ENCODE measurements at places on chromosomes 2 and 18.

DNA sequence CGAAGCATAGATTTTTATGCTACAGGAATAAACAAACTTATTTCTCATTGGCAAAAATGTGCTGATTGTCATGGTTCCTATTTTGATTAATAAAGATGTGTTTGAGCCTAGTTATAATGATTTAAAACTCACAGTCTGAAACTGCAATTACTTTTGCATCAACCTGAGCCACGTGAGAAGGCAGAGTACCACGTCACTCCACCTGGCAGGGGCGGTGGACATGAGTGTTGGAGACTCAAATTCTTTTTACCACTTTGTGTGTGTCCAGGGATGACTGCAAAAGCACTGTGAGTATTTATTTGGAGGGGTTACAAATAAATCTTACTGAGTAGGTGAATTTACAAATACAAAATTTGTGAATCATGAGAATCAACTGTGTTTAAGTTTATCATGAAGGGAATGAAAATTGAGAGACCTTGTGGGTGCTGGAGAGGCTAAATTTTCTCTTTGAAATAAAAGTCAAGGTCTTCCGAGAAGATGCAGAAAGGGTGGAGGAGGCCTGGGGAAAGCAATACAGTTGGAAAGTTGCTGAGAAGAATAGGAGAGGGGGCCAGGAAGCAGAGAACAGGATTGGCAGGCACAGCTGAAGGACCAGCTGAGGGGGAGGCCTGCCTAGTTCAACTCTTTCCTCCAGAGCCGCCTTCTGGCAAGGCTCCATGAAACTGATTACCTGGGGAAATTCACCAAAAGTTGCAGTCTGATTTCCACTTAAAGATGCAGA, 316.4 kb downstream of the MYCN start:
- DNase-seq, result no peak

- peak; percentile 23 for DNase-seq
Observed at GRCh38 chr18:39773646-39774045, 2181.4 kb upstream of the PIK3C3 start.

DNA sequence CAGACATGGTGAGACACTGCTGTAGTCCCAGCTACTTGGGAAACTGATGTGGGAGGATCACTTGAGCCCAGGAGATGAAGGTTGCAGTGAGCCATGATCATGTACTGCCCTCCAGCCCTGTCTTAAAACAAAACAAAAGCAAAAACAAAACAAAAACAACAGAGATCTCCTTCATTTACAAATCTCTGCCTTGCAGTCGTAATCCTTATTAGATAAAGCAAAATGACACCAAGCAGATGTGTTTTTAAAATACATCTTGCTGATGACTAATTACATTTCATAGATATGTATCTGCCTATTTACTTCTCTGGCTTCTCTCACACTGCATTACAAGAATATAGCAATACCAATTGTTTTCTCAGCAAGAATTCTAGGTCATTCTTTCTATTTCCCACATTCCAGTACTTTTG, 22.8 kb downstream of the NFE2L2 start:
- no peak for DNase-seq

- peak; percentile 90 for DNase-seq
Observed at GRCh38 chr2:222709191-222709891, 37.9 kb downstream of the MOGAT1 start.

DNA sequence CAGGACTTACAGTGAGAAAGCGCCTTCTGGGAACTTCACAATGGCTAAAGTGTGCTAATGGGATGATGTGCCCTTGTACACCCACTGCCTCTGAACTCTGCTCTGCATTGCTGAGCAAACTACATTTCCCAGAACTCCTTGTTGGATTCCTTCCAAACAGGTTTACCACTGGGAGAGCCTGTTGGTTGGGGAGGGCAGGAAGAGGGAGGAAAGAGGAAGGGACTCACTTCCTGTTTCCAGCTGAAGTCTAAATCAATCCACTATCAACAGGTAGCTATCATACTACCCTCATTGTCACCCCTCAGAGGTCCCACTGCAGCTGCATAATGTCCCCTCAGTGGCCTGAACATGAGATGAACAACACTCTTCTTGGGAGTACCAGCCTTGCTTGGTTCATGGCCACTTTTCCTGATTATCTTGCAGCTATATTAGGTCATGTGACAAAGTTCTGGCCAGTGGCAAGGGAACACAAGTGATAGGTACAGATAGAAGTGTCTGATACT, 109.7 kb downstream of the MSH2 start:
- DNase-seq, result peak; percentile 72

- DNase-seq, result no peak
Observed at GRCh38 chr2:223529696-223530095, 72.5 kb downstream of the SCG2 start.

DNA sequence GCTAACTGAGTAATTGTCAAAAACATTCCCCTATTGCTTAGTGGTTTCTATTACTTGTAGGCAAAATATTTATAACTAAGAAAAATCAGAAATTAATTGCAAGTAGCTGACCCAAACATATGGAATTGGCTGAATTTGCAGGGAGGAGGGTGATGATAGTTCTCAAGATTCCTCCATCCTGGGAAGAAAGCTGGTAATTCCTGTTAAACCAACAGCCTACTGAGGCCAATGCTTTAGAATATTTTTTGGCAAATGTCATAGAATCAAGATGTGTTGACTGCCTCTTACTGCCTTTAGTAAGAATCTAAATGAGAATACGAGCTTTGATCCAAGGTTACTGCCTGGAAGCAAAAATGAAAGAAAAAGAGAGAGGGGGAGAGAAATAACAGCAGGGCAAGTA, 120.0 kb downstream of the COL6A3 start:
- no peak for DNase-seq

DNA sequence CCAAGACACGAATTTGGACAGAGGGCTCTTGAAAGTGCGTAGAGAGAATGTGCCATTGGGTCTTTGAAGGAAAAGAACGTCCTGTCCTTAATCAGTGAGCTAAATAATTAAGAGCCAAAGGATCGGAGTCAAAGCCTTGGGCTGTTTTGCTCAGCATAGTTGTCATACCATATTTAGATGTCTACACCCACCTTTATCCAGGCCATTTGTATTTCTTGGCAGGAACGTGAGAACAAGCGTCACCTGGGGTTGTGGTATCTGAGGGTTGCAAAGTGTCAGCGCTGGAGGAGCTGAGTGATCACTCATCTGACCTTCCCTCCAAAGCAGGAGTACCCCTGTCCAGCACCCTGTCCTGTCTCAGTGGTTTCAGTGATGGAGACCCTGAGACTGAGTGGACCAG, 4.5 kb downstream of the LPIN1 start:
- DNase-seq, result peak; percentile 57
